Stimulated activated CD4-positive, alpha-beta T cell treated with anti-CD3 and anti-CD28 coated beads, Interleukin-12 subunit alpha, Interleukin-12 subunit beta, amount 100 ng/mL, for 4 hours (primary cell): ENCODE measurements at places on chromosomes 5 and 9.

DNA sequence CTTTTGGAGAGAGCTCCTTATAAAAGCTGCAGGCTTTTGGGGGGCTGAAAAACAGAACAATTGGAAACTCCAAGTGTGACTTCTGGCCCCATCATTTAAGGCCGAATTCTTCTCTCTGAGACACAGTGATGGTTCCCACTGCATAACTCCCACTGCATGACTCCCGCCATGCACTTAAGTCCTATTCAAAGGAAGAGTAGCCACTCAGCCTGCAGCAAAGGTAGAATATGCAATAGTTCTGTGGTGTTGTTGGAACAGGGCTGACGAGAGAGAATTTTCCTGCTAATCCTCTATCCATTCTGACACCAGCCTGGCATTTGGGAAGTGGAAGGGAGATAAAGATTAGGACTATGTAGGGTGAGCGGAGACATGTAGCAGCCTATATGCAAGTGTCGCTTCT lies 185.6 kb upstream of the ZNF462 start:
- DNase-seq: no peak

- no peak for DNase-seq
Measured at GRCh38 chr5:143119291-143119769, 284.2 kb downstream of the NR3C1 start.

DNA sequence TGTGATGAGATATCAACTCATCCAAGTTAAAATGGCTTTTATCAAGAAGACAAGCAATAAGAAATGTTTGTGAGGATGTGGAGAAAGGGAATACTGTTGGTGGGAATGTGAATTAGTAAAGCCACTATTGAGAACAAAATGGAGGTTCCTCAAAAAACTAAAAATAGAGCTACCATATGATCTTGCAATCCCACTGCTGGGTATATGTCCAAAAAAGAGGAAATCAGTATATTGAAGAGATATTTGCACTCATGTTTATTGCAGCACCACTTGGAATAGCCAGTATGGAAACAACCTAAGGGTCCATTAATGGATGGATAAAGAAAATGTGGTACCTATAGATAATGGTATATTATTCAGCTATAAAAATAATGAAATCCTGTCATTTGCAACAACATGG lies 25.1 kb downstream of the PPIP5K2 start:
- DNase-seq: no peak

DNA sequence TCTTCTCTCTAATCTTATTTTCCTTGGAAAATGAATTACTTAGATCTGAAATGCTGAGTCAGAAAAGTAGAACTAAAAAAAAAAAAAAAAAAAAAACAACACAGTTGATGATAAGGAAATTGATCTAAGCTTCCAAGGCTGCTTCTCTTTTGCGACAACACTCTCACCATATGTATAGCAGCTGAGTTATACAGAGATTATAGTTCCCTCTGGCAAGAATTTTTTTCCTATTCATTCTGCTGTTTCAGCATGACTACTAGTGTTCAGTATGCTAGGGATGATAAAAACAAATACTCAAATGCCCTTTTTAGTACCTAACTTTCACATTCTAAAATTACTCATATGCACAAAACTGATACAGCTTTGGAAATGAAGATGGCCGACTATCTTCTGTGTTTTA lies 267.3 kb downstream of the MLLT3 start:
- no peak for DNase-seq

DNA sequence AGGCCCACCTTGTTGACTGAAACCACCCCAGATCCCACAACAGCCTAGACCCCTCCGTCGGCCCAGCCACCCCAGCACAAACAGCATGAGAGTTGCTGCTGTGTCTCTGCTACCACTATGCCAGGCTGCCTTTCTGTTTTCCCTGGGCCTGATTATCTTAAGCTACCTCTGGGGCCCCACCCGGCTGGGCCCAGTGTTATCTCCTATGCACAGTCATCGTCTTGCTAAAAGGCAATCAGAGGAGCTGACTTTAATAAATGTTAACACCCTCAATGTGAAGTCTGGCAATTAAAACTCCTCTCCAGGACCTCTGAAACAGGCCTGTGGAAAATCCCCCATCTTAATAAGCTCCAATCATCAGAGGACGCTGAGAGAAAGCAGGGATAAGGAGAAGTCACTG lies 144.9 kb downstream of the FAM114A2 start:
- DNase-seq: no peak

- no peak for DNase-seq
Measured at GRCh38 chr9:6024035-6024554, 8.7 kb upstream of the RANBP6 start.

GRCh38 chr9:106728860-106729259 lies 134.1 kb upstream of the ZNF462 start:
- no peak for DNase-seq

- no peak for DNase-seq
Measured at GRCh38 chr9:111957856-111958631, 61.4 kb downstream of the UGCG start.

DNA sequence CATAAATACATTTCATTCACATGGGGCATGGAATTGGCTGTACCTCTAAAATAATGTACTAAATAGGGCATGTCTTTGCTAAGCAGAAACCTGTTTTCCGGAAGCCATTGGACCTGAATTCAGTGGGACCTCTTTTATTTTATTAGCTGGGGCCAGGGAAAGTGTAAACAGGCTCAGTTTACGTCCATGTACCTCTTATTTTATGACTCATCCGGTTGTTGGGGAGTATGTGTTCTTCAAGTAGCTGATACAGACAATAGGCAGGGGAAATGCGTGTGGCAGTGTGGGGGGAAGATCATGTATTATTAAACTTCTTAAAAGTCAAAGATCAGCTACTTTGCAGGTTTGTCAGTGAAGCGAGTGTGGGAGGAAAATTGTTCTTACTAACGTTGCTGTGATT lies 1.4 kb upstream of the GDNF start:
- DNase-seq: no peak

- DNase-seq: no peak
Measured at GRCh38 chr5:98314292-98314691, 459.2 kb upstream of the RGMB start.

DNA sequence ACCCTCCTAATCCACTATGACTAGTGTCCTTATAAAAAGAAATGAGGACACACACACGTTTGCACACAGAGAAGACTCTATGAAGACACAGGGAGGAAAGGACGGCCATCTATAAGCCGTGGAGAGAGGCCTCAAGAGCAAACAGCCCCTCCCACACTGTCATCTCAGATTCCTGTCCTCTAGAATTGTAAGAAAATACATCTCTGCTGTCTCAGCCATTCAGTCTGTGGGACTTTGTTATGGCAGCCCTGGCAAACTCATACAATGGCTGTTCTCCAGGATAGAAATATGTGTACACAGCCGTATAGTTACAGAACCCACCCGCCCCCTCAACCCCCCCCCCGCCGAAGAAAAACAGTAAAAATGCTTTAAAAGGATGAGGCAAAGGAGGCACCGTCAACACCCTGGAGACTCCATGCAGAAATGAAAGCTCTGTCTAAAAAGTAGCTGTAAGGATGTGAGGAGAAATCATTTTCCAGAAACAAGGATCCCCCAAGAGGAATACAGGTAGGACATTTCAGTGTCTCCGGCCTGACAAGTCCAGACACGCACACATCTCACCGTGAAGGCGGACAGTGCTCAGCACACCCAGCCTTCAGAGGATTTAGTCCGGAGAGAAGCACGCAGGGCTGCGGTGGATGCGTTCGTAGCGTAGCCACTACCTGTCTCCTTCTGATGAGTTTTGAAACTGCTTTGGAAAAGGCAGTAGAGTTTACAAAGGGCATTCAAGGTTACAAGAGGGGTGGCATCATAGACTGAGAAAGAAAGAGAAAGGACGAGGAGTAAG lies 110.8 kb upstream of the ERCC6L2 start:
- DNase-seq: no peak

- no peak for DNase-seq
Measured at GRCh38 chr5:127824126-127824525, 120.9 kb downstream of the CCDC192 start.

- no peak for DNase-seq
Measured at GRCh38 chr5:80357671-80358070, 37.9 kb downstream of the SPZ1 start.

- no peak for DNase-seq
Measured at GRCh38 chr5:1930880-1931603, 48.3 kb upstream of the IRX4 start.

GRCh38 chr9:88653911-88654310 lies 118.9 kb downstream of the NXNL2 start:
- no peak for DNase-seq

- DNase-seq: no peak
Measured at GRCh38 chr9:14158916-14159315, 155.0 kb downstream of the NFIB start.

DNA sequence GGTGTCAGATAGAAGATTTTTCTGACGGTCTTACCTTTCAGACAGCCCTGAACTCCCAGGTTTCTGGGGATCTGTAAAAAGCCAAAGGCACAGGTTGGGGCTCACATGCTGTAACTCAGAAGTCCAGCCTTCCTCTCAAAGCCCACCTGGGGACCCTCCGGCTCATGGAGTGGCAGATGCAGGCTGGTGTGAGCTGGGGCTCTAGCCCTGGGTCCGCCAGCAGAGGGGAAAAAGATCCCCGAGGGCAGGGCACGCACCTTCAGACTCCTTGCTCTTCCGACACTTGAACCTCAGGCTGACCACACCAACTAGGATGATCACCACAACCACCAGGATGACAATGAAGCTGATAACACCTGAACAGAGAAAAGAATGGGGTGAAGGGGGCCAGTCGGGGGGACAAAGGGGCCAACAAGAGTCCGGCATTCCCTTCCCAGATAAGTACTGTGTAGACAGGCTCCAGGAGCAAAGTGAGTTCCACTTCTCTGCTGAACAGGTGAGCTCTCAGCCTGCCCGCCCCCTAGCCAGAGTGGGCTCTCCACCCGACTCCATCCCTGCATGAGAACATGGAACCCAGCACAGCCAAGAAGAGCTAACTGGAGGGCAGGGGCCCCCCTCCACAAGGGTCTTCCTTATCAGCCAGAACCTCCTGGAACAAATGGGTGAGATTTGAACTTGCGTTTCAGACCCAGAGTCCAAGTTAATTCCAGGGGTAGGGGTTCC lies 7.8 kb downstream of the ECSCR start:
- DNase-seq: no peak

DNA sequence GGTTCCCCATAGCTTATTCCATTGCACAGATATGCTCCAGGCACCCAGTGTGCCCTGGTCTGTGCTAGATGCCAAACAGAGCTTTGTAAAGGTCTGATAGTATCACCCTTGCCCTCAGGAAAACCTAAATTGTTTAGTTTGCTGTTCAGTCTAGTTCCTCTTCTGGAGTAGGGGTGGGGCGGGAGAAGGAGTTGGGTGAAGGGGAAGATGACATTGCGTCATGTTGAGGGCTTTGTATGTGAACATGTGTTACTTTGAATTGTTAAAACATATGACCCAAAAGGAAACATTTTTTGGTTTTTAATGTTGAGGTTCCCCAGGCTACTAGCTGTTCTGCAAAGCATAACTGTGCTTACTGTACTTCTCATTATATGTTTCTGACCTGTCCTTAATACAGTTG lies 40.6 kb downstream of the HACD4 start:
- DNase-seq: no peak

GRCh38 chr9:122179054-122179689 lies 19.5 kb downstream of the MORN5 start:
- DNase-seq: no peak

DNA sequence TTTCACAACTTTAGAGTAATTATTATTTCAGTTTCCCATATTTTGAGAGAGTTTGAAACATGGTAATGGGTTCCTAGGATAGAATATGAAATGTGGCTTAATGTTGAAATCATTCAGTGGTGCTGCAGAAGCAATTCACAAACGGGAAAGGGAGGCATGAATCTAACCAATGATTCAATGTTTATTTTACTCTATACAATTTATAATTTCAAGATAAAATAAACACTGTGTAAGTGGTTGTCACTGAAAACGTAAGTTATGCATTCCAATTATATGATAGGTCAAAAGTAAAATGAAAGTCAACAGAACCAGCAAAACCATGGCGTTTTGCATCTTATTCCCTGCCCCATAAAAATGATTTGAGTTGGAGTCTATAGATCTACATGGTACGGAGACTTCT lies 1207.1 kb upstream of the CDH18 start:
- DNase-seq: no peak

GRCh38 chr5:158591301-158591863 lies 508.3 kb downstream of the EBF1 start:
- no peak for DNase-seq

DNA sequence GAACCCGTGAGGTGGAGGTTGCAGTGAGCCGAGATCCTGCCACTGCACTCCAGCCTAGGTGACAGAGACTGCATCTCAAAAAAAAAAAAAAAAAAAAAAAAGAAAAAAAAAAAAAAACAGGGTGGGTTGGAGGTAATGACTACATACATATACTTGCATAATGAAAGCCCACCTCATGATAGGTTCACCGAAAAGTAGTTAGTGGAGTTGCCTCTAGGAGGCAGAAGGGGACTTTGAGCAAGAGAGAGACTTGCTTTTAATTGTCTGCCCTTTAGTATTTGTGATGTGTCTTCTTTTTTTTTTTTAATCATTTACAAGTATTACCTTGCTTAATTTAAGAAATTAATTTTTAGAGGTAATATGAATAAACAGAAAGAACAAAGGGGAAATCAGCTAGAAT lies 99.8 kb downstream of the PPARGC1B start:
- DNase-seq: no peak

DNA sequence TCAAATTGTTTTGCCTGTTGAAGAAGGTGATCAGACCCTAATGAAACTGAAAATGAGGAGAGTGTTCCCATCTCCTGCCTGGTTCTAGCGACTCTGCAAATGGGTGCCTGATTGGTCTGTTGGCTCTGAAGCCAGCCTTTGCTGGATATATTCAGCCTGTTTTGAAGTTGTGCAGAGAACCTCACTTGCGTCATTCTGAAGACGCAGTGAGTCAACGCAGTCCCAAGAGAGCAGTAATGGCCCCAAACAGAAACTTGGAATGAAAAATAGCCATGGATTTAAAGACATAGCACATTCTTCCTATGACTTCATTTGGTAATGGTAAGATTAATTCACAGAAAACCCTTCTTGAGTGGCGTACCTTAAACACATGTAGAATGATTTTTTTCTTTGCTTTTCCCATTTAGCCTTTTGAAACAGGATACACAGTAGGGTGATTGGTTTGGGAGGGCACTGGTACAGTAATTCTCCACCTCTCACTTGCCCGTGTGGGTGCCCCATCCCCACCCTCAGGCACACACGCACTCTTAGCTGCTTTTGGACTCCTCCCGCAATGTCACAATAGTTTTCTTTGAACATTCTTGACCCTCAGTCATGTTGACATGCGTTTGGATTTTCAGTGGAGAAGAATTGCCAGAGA lies 54.1 kb upstream of the ABL1 start:
- DNase-seq: no peak

DNA sequence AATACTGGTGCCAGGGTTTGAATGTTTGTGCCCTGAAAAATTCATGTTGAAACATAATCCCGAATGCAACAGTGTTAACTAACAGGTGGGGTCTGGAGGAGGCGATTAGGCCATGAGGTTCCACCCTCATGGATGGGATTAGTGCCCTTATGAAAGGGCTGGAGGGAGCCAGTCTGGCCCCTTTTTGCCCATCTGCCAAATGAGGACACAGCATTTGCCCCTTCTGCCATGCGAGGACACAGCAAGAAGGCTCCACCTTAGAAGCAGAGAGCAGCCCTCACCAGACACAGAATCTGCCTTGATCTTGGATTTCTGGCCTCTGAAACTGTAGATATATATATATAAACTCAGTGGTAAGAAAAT lies 32.6 kb upstream of the RNF130 start:
- DNase-seq: no peak
